Thoracic aorta endothelial cell (primary cell): ENCODE measurements at places on chromosomes 1 and 21. TPM values are rescaled to one million over a fixed set of nuclear protein-coding genes. Genes with fewer than 3 reads are reported as not detected.

The OR2T35 gene
- not detected in 2 replicates for total RNA-seq

The RIT1 gene
- total RNA-seq: 30.0 and 35.0 TPM in 2 replicates

The SPATA21 gene
- under 0.01 TPM in 1 of 2 replicates, not detected in the other for total RNA-seq

The KRTAP15-1 gene
- total RNA-seq: not detected in 2 replicates

The PRELP gene
- total RNA-seq: 0.07 TPM in 1 of 2 replicates, not detected in the other

The C1orf21 gene
- 26.6 and 32.0 TPM in 2 replicates for total RNA-seq

The CYP4A22 gene
- 0.07 TPM in 1 of 2 replicates, not detected in the other for total RNA-seq

The IQCC gene
- 1.1 and 1.9 TPM in 2 replicates for total RNA-seq

The PLA2G2C gene
- total RNA-seq: not detected in 2 replicates

The LCE3D gene
- not detected in 2 replicates for total RNA-seq

The TDRD5 gene
- not detected in 2 replicates for total RNA-seq

The SYT11 gene
- total RNA-seq: 36.2 and 39.1 TPM in 2 replicates

The CFAP74 gene
- not detected in 2 replicates for total RNA-seq

The B3GALT5 gene
- not detected in 2 replicates for total RNA-seq

The ARHGEF19 gene
- total RNA-seq: 4.7 and 7.6 TPM in 2 replicates

The ATP1A1 gene
- 260 and 300 TPM in 2 replicates for total RNA-seq

The ELAPOR1 gene
- total RNA-seq: 0.53 and 1.0 TPM in 2 replicates

The LCE2C gene
- not detected in 2 replicates for total RNA-seq

The INPP5B gene
- 20.3 and 22.3 TPM in 2 replicates for total RNA-seq

The C1orf115 gene
- total RNA-seq: 23.3 and 25.0 TPM in 2 replicates

The BMP8A gene
- 0.14 TPM in 1 of 2 replicates, not detected in the other for total RNA-seq

The SLC9C2 gene
- not detected in 2 replicates for total RNA-seq

The CFAP57 gene
- 0.14 and 0.53 TPM in 2 replicates for total RNA-seq

The C1orf87 gene
- total RNA-seq: not detected in 2 replicates

The CA6 gene
- total RNA-seq: not detected in 2 replicates

The SRSF11 gene
- 205 and 228 TPM in 2 replicates for total RNA-seq

The KIAA0040 gene
- 34.4 and 54.3 TPM in 2 replicates for total RNA-seq

The RNU1-4 gene
- total RNA-seq: under 0.01 TPM in 2 replicates

The RGS8 gene
- not detected in 2 replicates for total RNA-seq

The PDIK1L gene
- 8.9 and 9.4 TPM in 2 replicates for total RNA-seq

The EDN2 gene
- not detected in 2 replicates for total RNA-seq

The LAPTM5 gene
- 36.0 and 36.3 TPM in 2 replicates for total RNA-seq

The TCP10L gene
- total RNA-seq: 0.13 TPM in 1 of 2 replicates, not detected in the other

The NPPB gene
- total RNA-seq: not detected in 2 replicates
